Activated gamma-delta T cell treated with Interleukin-2 at 50 U/mL for 16 hours (primary cell): ENCODE measurements at places on chromosomes 6 and 20.

GRCh38 chr6:80148220-80148619 is 41.7 kb downstream of the BCKDHB start:
- no peak for DNase-seq

GRCh38 chr6:147279427-147279826 is 75.2 kb downstream of the STXBP5 start:
- DNase-seq = no peak

DNA sequence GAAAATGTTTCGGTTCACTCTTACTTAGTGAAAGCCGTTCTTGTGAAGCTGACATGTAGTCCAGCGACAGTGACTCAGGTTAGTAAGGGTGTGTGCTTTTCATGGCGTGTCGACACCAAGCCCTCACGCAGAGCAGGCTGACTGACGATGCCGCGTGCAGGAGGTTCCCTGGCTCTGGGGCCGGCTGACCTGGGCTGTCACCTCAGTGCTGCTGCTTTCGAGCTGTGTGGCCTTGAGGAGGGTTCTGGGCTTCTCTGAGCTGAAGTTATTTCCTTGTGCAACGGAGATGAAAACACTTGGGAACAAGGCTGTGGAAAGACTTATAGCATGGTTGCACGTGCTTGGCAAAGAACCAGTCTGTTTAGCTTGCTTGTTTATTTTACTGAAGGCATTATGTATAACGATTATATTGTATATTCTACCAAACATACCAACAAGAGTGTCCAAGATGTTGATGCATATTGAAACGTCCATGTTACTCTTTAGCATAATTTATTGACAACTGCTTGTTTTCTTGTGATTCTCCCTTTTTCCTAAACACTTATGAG is 59.2 kb downstream of the PHACTR3 start:
- DNase-seq = no peak

DNA sequence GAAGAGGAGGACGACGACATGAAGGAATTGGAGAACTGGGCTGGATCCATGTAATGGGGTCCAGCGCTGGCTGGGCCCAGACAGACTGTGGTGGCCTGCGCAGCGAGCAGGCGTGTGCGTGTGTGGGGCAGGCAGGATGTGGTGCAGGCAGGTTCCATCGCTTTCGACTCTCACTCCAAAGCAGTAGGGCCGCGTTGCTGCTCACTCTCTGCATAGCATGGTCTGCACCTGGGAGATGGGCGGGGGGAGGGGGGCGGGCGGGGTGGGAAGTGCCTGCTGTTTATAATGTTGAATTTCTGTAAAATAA is 42.3 kb downstream of the CHMP4B start:
- DNase-seq = peak; percentile 48

DNA sequence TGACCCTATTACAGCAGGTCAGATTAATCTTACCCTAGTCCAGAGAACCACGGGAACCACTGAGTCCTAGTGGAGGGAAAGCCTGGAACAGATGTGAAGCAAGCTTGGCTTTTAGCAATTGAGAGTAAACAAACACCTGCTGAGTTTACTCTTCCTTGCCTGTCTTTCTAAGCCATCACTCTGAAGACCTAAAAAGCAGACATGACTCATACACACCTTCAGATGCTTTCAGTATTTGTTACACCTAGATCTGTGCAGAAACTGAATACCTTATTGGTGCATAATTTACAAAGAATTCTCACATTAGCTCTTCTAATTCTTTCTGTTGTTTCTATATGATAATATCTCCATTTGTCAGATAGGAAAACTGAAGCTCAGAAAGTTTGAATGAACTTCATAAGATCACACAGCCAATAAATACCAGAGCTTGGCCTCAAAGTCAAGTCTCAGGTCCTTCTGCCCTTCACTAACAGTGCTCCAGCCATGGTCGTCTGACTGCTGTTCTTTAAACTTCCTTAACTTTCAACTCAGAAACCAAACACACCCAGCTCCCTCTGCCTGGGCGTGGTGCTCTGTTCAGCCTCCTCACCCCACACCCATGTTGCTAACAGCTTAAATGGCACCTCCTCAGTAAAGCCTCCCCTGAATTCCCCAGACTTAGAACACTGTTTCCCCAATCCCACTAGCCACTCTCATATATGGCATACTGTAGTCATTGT is 8.6 kb upstream of the GABBR1 start:
- no peak for DNase-seq

- DNase-seq = no peak
Observed at GRCh38 chr6:94175465-94175864, 756.1 kb upstream of the EPHA7 start.

- DNase-seq = no peak
Observed at GRCh38 chr6:166946125-166946524, 10.2 kb downstream of the RNASET2 start.

DNA sequence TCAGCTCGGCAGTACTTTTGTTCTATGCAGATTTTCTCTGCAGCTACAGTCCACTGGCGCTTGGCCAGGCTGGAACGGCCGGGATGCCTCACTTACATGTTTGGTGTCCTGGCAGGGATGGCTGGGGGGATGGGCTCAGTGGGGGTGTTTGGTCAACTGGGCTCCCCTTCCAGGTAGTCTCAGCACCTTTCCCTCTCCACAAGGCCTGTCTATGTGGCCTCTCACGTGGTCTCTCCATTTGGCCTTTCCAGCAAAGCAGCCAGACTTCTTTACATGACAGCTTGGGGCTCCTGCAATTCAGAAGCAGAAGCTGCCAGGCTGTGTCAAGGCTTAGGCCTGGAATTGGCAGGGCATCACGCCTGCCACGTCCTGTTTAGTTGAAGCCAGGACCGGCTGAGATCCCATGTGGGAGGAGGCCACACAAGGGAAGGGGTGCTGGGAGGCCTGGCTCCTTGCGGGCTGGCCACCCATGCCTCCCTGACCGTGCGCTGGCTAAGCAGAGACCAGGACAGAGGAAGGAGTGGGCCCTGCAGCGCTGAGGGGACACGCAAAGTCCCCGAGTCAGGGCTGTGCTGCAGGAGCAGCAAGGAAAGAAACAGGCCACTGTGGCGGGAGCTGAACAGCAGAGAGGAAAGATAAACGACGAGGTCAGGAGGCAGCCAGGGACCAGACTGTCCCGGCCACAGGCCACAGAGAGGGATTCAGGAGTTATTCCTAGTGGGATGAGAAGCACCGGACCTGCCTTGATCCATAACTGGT is 38.9 kb downstream of the MGME1 start:
- DNase-seq = no peak

GRCh38 chr6:72974276-72974675 is 251.0 kb downstream of the KHDC1L start:
- no peak for DNase-seq

DNA sequence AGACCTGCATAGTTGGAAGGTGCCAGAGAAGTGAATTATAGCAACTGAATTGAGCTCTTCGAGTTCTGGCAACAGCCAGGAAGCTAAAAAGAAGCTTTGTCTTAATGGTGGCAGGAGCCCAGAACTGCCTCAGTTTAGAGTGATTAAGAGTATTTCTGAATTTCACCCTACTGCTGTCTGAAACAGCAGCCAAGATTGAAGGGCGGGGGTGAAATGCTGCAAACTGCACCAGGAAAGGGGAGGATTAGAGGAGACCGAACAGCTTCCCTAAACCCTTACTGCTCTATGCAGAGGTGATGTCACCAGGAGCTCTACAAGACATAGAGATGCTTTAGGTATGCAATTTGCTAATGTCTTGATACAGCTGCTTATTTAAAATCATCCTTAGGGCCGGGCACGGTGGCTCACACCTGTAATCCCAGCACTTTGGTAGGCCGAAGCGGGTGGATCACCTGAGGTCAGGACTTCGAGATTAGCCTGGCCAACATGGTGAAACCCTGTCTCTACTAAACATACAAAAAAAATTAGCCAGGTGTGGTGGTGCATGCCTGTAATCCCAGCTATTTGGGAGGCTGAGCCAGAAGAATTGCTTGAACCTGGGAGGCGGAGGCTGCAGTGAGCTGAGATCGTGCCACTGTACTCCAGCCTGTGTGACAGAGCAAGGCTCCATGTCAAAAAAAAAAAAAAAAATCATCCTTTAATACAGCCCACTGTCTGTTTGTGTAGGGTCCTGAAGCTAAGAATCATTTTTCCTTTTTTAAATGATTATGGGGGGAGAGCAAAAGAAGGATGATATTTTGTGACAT is 91.7 kb upstream of the IYD start:
- DNase-seq = no peak

- DNase-seq = no peak
Observed at GRCh38 chr20:52105442-52106422, 85.8 kb downstream of the ZFP64 start.

GRCh38 chr20:49397525-49397924 is 84.9 kb downstream of the KCNB1 start:
- no peak for DNase-seq

GRCh38 chr6:111250791-111251354 is 163.6 kb downstream of the SLC16A10 start:
- DNase-seq = no peak

- DNase-seq = no peak
Observed at GRCh38 chr6:165218829-165219228, 90.6 kb downstream of the C6orf118 start.

- DNase-seq = no peak
Observed at GRCh38 chr20:48283470-48284110, 498.3 kb upstream of the SULF2 start.

DNA sequence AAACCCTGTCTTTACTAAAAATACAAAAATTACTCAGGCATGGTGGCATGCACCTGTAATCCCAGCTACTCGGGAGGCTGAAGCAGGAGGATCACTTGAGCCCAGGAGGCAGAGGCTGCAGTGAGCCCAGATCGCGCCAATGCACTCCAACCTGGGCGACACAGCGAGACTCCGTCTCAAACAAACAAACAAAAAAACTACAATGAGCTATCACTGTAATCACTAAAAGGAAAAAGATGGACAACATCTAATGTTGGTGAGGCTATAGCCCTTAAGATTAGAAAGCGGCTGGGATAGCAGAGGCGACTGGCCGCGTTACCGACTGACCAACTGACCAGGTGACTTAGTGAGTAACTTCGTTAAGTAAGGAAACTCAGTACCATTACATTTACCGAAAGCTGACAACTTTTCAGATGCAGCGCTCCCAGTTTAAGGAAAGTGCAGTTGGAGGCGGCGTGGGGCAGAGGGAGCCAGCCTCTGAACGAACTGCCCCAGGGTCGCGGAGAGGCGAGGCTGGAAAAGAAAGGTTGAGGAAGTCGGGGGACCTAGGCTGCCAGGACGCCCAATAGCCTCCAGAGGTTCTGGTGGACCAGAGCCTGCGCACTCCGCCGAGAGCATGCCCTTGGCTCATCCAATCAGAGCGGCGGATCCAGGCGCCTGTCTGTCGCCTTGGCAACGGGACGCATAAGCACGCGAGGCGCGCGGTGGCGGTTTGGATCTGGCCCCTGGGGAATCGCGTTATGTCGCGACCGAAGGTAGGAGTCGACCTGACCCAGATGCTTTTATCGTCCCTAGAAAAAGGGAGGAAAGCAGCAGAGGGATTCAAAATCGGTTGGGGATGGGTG is 8.9 kb downstream of the TTLL9 start:
- peak; percentile 70 for DNase-seq

- peak; percentile 30 for DNase-seq
Observed at GRCh38 chr6:170459451-170459850, 93.7 kb downstream of the PSMB1 start.

GRCh38 chr6:144939921-144940320 is 654.8 kb downstream of the UTRN start:
- no peak for DNase-seq

GRCh38 chr6:23175391-23175790 is 606.0 kb downstream of the HDGFL1 start:
- DNase-seq = no peak

DNA sequence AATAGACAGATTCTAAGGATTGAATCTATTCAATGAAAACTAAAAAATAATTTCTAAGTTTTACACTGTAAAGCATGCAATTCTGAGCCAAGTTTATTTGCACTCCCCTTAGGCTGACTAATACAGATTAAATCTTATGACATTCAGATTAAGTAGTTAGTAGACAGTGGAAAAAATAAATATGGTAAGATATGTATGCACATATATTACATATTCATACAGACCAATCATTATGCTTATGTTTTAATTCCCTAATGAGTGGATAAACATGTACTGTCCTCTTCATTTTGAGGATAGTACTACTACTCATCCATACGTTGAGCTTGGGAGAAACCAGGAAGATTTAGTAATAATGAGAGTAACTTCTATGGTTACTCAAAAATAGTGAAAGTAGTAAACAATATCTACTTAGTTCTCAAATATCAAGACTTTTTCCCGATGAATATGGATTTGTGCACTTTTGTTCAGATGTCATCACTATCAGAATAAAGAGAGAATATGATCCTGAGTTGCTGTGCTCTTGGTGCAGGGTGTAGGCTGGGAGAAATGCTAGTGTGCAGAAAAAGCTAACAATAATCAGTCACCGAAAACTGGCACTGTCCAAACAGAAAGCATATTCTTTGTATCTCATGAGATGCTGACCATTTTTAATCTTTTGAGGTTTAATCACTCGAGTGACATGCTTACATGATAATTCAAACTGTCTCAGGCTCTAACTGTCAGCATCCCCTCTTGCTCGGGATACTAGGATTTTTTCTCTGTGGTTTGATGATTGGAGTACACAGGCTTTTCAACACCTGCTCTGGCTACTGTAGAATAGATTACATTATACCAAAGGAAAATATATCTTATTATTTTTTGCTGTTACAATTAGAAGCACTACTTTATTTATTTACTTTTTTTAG is 111.6 kb downstream of the EPHA7 start:
- no peak for DNase-seq

GRCh38 chr6:80376411-80376810 is 269.9 kb downstream of the BCKDHB start:
- DNase-seq = no peak

DNA sequence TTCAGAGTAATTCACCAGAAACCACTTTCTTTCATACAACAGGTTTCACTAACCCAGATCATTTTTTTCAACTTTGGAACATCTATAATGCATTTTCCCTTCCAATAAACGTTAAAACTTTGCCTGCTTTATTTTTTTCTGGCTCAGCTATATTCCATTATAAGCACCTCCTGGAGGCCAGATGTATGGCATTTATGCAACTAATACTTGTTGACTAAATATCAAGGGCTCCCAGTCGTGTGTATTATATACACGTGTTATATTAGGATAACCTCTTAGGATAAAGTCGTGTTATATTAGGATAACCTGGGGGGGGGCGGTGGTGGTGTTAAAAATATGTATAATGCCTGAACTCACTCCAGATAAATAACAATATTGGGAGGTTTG is 6.7 kb downstream of the OPN5 start:
- no peak for DNase-seq

DNA sequence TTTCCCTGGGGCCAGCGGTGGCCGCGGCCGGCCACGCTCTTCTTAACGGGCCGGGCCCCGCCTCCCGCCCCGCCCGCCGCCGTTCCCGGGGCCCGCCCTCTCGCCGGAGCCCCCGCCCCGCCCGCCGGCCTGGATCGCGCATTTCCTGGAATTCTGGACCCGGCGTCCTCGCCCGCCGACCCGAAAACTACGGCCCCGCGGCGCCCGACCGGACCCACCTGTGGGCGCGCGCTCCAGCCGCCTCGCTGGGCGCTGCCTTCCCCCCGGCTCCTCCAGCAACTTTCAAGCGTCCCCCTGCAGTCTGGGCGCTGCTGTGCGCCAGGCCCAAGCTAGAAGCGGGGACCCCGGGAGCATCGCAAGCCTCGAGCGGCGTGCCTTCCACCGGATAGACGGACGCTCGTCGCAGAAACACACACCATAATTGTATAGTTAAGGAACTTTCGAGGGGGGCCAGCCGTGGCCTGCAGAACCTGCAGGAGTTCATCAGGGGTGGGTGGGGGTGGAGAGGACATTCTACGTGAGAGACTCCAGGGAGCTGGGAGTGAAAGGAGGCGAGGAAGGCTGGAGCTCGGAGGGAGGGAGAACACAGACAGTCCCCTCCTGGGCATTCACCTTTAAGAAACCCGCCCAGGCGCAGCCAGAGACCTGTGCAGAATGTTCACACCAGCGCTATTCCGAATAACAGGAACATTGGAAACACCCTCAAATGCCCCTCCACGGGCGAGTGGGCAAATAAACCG is at the start of gene ADA:
Gene ADA, minus strand, starts transcription at position 16 of the 740 bp plus-strand sequence. CDS start 92 bp downstream, outside the sequence.
- peak; percentile 44 for DNase-seq
